ENCODE measurements at places on chromosomes 1 and 21.

DNA sequence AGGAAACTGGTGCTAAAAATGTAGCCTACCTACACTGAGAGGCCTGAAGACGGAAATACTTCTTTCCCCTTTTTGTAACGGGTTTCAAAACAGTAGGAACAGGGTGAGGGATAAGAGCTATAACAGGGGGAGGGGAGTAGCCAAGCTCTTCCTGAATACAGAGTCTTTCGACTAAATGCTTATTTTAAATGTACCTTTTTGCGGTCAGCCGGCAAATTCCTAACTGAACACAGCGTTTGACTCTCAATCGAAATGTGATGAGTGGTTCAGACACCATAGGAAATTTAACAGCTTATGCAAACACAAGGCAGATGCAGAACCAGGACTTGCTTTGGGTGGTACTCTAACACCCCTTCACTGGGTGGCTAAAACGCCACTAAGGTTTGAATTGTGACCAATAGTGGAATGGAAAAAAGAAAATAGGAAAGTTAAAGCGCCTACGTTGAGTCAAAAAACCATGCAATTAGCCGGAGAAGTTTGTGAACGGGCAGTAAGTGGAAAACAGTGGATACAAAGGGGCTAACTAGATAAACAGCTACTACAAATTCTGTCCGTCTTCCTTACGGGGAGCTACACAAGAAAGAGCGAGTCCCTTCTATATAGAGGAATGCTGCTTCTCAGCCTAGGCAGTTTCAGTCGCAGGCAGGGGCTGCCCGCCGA is 1.7 kb downstream of the EGLN1 start:
- peak; percentile 26 for DNase-seq

DNA sequence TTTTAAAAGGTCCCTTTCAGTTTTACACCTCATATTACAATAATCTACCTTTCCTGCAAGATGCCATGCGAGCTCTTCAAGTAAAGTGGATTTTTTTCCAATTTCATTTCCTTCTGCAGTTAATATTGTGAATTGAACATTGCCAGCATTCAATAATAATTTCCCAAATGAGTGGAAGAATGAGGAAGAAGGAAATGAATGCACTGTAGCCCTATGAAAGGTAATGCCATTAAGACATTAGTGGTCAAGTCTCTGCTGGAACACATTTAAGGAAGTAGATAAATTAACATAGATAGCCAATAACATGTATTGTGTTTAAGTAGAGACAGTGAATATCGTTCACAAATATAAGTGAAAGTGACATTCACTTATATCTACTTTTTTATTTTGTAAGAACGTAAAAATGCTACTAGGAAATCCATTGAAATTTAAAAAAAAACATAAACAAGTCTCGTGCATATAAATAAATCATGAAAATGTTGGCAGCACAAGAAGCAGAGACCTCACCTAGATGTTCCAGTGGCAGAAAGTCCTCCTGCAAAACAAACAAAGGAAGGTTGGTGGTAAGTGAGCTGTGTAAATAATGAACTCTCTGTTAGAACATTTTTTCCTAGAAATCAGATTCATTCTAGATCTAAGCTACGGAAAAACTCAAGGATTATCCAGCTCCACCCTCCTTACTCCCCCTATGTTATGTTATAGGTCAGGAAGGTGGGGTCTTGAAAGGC is 17.7 kb downstream of the FCRL3 start:
- DNase-seq = no peak

GRCh38 chr1:202516434-202516877 is 168.0 kb downstream of the PPP1R12B start:
- DNase-seq = no peak

GRCh38 chr1:40338745-40339419 is 21.8 kb upstream of the COL9A2 start:
- DNase-seq = peak; percentile 69

- no peak for DNase-seq
Measured at GRCh38 chr1:86649618-86650017, 54.8 kb upstream of the SH3GLB1 start.

DNA sequence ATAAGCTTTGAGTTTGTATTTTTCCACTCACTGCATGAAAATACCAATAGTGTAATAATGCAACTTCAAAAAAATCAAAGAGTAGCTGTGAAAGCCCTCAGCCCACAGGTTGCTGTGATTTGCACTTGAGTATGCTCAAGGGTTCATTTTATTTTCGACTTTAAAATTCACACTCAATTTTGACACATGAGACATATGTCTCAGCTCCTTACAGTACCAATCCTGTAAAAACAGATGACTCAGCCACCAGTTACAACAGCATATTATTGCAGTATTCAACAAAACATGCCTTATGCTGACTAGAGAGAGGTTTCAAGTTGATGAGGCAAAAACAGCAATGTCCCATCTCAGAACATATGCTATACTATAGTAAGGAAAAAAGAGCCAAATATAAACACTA is 66.1 kb downstream of the CYYR1 start:
- DNase-seq = no peak

DNA sequence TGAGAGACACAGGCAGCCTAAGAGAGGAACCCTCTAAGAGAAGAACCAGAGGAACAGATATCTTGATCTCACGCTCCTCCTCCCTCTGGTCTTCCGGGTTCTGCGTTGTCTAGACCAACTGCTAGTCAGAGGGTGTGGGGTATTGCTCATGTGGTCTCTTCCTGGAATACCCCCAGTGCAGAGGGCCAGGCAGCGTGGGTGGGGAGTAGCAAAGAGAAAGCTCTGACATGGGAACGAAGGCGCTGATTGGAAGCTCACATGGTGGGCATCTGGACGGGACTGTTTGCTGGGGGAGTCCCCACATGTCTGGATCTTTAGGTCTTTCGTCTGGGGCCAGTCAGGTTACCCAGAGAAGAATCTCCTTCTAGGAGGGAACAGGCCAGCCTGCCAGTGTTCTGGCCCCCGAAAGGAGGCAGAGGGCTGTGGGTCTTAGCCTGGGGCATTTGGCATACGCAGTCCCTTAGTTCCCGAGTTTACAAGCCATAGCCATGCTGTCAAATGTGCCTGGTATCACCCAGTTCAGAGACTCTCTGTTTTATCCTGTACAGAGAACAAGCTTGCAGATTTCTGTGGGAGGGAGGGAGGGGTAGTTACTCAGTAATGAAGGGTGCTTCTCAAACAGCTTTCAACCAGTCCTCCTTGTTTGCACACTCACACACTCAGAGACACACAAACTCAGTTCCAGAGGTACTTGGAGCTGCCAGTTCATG is 18.3 kb upstream of the IL6R start:
- DNase-seq = no peak

DNA sequence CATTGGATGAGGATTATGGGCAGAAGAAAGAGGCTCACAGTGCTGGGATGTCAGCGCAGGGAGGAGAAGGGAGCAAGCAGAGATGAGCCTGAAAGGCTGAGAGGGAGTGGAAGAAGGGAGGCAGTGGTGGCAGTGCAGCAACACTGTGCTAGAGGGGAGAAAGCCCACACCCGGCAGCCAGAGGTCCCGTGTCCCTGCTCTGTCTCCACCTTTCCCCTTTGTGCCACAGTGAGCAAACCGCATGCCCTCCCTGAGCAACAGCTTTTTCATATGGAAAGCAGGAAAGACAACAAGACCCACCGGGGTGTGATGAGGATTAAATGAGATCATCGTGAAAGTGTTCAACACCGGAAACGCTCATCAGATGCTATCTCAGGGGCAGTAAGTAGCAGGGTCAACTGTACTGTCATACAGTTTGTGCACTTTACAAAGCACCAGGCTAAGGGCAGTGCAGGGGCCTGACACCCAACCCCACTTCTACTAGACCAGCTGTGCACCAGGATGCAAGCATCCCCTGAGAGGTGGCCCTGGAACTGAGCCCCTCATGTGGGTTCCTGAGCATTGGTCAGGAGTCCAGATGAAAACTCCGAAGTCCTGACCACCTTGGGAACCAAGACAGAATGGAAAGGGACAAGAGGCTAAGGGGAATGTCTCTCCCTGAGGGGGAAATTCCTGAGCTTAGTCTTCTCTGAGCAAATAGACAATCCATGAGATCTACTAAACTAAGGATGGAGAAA is 9.1 kb downstream of the NHLH1 start:
- no peak for DNase-seq

DNA sequence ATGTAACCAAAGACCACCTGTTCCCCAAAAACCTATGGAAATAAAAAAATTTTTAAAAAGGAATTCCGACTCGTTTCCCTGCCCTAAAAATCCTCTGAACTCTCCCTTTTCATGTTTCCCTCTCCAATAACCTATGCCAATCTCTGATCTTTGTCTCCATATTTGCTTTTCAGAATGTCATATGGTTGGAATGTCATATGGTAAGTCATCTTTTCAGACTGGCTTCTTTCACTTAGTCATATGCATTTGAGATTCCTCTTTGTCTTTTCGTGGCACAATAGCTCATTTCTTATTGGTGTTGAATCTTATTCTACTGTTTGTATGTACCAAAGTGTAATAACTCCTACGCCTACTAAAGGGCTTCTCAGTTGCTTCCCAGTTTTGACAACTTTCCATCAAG is 117.5 kb downstream of the BACH1 start:
- DNase-seq = no peak

- DNase-seq = no peak
Measured at GRCh38 chr1:228100822-228101613, 2.1 kb downstream of the C1orf35 start.

GRCh38 chr21:35236090-35236489 is 187.0 kb upstream of the RUNX1 start:
- no peak for DNase-seq

DNA sequence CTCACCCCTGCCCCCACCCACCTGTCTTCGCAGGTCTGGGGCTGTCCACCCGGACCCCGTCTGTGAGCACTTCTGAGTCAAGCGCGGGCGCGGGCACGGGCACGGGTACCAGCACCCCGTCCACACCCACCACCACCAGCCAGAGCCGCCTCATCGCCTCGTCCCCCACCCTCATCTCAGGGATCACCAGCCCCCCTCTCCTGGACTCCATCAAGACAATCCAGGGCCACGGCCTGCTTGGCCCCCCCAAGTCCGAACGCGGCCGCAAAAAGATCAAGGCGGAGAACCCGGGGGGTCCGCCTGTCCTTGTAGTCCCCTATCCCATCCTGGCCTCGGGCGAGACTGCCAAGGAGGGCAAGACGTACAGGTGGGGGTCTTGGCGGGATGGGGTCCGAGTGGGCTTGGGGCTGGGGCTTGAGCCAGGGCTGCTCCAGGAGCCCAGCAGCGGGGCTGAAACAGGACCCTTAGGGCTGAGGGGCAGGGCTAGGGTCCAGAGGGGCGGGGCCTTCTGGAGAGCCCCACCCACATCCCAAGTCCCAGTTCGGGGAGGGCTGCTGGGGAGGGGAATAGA is 23.9 kb downstream of the ZNF362 start:
- DNase-seq = no peak

DNA sequence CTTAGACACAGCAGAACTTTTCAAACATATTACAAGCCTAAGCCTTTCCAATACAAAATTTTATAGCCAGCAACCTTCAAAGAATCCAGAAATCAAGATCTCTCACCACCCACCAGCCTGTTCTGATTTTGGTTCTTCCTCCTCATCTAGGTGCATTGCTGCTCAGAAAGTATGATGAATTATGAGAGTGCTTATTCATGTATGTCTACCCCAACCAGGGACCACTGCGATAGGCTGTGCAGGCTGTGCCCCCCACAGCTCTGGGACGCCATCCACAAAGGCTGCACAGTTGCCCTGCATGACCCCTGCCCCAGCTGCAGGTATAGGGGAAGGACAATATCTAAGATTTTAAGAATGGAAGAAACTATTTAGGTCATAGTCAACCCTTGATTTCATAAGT is 55.4 kb downstream of the WDR64 start:
- DNase-seq = no peak

- DNase-seq = no peak
Measured at GRCh38 chr1:236289492-236290131, 7.9 kb upstream of the ERO1B start.

- no peak for DNase-seq
Measured at GRCh38 chr1:207312604-207312920, 8.9 kb upstream of the CD55 start.

DNA sequence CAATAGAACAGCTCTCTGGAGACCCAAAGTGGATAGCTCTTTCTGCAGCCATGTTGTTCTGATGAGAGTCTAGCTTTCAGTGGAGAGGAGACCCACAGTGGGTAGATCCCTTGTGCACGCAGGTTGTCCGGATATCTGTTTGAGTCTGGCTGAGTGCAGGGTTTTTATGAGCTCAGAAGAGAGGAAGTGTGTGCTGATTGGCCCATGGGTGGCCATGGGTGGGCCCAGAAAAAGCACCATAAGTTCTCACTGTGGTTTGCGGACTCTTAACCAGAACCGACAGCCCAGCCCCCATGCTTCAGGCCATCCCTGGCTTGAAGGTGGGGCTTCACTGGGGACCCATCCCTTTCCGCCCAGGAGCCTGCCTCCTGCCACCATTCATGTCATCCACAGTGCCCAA is 17.0 kb downstream of the FAM20B start:
- DNase-seq = no peak

- no peak for DNase-seq
Measured at GRCh38 chr1:22349362-22350043, 102.1 kb upstream of the ZBTB40 start.

GRCh38 chr1:157700305-157700704 is 264 bp downstream of the FCRL3 start:
- no peak for DNase-seq

DNA sequence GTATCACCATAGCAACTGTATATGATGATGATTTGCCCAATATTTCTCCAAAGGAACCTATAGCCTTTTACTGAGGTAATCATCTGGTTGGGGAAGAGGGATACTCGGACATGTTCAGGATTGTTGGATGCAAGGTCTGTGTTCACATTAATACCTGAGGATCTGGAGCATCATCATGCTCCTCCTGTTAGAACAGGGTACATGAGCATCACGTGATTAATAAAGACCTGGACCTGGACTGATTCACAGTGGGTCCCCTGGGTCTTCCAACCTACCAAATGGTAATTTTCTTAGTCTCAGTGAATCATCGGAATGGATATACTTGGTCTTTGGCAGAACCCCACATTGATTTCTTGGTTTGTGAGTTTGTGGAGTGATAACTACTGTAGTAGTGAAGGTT is 45.6 kb upstream of the ZBTB18 start:
- DNase-seq = no peak

GRCh38 chr1:48470481-48470855 is 1.5 kb downstream of the SPATA6 start:
- peak; percentile 72 for DNase-seq

- no peak for DNase-seq
Measured at GRCh38 chr1:81232420-81232819, 568.3 kb upstream of the ADGRL2 start.

GRCh38 chr1:67880056-67880601 is 46.9 kb upstream of the GNG12 start:
- DNase-seq = no peak

Data from globus pallidus (tissue), 1 donor.